ENCODE measurements at places on chromosomes 1 and 21.
A peak's percentile ranks its signal among the peaks of the same experiment; 100 is the strongest.

DNA sequence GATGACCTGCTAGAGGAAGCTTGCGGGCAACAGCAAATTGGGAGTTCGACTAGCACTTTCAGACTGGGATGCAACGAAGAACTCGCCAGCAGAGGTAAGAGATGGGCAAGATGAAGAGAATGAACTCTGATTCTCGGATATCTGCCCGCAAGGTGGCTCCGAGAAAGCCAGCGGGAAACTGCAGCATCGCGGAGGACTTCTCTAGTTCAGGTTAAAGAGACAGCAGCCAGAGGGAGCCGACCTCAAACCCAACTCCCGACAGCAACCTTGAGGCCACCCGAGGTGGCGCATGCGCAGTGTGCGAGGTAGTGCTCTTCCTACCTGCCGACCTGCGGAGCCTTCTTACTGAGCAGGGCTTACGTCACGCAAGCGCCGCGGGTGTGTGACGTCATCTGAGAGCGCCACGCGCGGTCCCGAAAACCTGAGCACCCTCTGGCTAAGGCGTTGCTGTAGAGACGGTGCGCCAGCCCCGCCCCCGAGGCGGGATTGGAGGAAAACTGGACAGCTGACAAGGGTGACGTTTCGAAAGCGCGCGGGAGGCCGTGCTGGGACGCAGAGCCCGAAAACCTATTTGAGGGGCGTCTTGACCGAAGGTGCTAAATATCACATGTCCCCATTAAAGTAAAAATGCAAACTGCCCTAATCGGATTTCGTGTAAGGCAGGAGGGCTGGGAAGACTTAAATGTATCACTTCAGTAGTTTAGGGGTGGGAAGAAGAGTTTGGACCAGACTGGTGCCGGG is 110.5 kb upstream of the SLC25A33 start:
- peak; percentile 100 for DNase-seq

DNA sequence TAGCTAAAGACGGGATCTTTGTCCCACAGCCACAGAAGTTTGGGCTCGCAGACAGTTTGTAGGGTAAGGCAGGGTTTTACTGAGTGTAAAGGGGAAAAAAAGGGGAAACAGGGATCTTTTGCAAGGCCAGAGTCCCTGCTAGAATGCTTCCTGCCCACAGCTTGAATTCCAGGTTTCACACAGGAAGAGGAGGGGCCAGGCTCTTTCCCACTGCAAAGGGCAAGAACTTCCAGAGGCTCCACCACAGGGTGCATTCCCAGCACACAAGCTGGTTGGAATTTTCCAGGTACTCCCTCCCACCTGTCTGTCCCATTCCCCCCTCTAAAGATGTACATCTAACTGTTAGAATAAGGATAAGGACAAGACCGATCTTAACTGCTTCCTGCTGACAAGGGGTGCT is 1126.9 kb downstream of the KCNT2 start:
- DNase-seq, result no peak

DNA sequence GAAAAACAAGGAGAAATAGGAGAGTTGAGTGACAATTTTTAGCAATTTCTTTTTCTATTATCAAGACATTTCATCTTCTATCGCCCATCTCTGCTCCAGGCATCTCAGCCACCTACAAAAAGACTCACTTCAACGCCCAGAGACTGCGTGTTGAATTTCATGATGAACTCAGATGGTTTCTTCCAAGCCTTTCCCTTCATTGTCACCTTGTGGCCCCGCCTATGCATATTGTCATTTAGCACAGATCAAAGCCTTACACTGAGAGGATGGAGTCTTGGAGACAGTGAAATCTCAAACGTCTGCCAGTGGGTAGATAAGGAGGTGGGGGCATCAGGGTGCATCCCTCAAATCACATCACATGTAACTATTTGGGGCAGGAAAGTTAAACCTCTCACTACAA is 319.4 kb downstream of the SIPA1L2 start:
- no peak for DNase-seq

DNA sequence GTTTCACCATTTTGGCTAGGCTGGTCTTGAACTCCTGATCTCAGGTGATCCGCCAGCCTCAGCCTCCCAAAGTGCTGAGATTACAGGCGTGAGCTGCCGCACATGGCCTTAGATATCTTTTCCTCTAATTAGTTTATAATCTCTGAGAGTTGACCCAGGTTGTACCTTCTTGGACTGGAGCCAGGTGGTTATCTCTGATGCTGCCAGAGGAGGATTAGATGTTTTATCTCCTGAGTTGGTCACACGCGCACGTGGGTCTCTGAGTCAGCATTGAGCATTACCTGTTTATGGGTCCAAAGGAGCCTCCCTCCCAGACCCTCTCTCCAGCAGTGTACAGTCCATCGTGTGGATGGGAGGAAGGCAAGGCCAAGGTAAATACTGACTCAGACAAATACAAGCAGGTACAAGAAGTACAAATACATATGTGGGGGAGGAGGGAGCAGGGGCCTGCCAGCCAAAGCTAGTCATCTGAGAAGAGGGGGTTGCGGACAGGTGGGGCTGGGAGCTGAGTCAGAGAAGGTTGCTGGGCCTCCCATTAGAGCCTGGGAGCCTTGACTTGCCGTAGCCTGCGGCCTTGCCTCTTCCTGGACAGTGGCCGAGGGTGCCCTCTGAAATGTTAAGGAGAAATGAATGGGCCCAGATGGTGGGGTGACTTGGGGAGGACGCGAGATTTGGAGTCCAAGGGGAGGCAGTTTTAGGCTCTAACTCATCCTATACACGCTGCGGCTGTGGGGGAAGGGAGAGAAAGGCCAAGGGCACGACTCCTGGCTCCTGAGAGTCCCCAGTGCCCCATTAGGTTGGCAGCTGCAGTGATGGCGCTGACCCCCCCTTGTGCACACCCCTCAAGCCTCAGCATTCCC is 13.1 kb downstream of the IL6R start:
- DNase-seq, result peak; percentile 61

DNA sequence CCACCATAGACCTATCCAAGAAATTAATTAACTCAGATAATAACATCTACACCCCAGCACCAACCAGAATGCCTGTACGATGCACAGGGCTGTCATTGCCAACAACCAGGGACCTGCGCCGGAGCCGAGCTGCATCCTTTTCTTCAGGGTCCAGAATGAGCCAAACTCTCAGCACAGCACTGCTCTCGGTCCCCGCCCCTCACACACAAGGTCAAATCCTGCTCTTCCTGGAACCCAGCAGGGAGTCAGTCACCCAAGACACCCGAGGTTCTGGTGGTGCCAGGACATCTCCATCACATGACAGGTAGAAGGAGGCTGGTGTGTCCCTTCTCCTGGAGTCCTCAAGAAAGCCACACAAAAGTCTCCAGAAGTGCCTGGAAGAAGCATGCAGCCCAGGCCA is 31.9 kb downstream of the NPHP4 start:
- DNase-seq, result no peak

DNA sequence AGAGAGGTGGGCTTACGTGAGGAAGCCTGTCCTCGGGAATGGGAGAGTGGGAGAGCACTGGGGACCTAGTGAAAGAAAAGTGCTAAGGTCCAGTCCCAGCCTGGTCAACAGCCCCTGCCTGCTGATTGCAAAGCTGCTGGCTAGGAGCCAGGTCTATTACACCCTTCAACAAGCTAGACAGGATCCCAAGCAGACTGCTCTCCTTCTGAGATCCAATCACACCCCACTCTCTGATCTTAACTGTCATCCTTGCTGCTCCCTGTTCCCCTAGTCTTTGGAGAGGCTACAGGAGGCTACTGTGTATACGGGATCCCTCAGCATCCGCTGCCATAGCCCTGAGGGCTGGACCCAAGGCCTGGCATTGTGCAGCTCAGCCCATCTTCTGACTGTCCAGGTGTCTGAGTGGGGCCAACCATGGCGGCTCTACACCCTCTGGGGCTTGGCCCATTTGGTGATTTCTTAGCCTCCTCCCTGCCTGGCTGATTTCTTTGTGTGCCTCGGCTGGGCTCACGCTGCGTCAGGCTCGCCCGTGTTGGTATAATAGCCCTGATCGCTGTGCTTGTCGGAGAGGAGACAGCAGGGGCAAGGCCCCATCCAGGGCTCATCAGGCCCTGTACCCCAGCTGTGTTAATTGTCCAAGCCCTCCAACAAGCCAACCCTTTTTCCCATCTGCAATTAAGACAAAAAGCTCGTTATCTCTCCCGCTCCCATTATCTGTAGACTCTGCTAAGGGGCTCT is 43.9 kb downstream of the NAV1 start:
- DNase-seq, result no peak

GRCh38 chr1:208103597-208104513 is 140.3 kb downstream of the PLXNA2 start:
- no peak for DNase-seq

DNA sequence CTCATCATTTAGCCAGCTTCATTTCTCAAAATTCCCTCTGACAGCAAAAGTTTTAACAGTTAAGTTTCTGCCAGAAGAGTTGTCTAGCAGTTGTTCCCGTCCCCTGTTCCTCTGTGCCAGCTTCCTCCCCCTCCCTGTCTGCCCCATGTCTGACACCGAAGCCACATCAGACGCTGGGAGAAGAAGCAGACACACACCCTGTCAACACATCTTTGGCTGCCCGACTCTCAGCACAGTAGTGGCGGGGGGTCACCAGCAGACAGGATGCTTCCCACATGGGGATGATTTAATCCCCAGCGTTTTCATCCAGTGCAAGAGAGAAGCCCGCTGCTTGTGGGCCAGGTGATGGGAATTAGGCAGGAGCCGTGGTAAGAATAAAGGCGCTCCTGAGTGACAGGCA is 379.4 kb upstream of the RUNX1 start:
- peak; percentile 47 for DNase-seq

DNA sequence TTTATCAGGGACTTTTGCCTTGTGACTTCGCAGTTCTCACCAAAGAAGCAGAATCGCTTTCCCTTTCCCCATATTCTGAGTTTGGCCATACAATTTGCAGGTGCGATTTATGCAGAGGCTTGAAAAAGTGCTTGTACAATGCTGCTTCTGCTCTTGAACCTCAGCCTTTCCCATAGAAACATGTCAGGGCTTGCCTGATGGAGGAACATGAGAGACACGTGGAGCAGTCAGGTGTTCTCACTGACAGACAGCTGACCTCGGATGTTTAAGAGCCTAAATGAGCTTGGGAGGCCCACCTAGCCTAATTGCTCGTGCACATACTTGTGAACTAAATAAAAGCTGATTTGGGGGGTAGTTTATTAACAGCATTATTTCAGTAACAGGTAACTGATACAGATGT is 290.0 kb downstream of the S1PR1 start:
- DNase-seq, result no peak

DNA sequence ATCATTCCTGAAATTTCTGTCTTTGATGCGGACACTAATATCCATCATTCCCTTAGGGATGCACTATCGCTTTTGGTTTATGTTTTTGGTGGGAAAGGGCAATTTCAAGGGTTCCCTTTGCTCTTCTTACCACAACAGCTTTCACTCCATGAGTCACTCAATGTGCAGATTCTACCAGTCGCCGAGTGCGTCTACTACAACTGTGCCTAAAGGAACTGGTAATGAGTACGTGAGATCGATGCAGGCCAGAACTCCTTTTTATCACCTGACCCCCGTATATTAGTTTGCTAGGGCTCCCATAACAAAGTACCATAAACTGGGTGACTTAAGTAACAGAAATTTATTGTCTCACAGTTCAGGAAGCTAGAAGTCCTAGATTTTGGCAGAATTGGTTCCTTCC is 27.5 kb upstream of the TMEM54 start:
- no peak for DNase-seq

DNA sequence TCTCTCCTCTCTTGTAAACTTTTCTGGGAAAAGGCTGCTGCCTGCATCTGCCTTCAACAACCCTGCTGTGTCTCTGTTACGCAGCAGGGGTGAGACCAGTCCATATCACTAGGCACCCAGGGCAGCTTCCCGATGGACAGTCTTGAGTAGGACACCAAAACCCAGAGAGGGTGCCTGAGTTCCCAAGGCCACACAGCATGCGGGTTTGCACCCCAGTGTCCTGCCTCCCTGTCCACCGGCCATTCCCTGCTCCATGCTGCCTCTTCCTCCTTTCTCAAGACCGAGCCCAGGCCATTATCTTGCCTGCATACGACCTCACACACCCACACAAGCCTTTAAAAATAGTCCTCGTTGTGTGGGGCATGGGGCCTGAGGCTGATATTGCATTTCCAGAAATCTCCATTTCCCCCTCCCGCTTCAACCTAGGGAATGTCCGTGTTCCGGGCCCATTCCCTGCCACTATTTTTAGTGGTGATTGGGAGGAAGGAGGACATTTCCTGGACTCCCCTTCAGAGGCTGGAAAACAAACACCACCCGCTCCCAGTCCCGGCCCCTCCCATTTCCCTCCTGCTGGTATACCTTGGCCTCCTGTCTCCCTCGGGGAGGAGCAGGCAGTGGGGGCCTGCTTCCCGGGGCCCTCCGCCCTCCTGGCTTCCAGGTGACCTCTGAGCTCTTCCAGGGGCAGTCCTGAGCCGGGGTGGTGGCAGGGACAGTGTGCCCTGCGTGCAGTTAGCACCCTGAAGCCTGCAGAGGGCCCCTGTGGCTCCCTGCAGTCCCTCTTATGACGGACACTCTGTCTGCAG is 132.4 kb upstream of the TMEM51 start:
- DNase-seq, result no peak

DNA sequence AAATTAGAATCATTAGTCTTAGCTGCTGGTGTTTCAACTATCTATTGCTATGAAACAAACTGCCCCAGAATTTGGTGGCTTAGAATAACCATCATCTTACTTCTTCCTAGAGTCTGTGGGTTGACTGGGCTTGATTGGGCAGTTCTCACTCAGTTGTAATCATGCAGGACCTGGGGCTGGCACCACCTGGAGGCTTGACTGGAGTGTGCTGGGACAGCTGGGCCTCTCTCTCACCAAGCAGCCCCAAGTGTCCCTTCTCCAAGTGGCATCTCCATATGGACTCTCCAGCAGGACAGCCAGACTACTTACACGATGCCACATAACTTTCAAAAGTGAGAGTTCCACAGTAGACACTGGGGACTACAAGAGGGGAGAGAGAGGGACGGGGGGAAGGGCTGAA is 140.3 kb upstream of the ATP1B1 start:
- DNase-seq, result no peak

DNA sequence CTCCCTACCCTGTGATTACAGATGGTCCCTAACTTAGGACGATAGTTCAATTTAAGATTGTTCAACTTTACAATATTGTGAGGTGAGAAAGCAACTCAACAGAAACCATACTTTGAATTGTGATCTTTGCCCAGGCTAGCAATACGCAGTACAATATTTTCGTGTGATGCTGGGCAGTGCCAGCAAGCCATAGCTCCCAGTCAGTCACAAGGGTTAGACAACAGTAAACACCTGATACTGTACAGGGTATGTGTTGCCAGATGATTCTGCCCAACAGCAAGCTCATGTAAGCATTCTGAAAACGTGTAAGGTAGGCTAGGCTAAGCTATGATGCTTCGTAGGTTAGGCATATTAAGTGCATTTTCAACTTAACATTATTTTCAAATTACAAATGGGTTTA is 11.9 kb downstream of the GPBP1L1 start:
- DNase-seq, result no peak

Data from activated CD4-positive, alpha-beta T cell treated with anti-CD3 and anti-CD28 coated beads for 36 hours (primary cell).